ENCODE measurements at places on chromosomes 13 and 19.

DNA sequence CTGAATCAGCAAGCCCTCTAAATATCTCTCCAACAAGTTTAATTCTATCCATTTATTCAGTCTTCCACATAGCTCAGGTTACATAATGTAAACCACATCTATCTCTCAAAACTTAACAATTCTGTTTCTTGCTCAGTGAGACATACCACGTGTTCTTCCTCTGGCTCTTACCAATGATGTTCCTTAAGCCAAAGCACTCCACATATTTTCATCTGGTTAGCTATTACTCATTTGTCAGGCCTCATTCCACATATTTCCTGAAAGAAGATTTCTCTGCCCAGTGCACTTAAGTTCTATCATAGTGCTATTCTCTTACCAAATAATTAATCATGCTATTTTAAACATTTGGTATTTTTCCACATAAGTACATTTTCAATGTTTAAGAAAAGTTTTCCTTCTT lies 403.3 kb upstream of the ATXN8OS start:
- DNase-seq: no peak

- DNase-seq: no peak
Measured at GRCh38 chr13:83883061-83883523, 818 bp upstream of the SLITRK1 start.

DNA sequence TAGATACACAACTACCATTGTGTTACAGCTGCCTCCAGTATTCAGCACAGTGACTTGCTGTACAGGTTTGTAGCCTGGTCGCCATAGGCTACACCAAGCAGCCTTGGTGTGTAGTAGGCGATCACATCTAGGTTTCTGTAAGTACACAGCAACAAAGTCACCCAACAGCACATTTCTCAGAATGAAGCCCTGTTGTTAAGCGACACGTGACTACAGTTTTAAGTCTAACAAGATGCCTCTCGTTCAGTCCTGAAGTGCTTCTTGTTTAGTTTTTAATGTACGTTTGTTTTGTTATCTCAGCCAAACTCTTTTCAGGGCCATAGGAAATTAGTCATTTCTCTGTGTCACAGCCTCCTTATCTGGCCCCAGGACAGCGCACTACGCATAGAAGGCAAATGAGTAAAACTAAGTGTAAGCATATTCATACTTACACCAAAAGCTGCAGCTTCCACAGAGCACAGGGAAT lies 50.0 kb upstream of the GPR183 start:
- no peak for DNase-seq

DNA sequence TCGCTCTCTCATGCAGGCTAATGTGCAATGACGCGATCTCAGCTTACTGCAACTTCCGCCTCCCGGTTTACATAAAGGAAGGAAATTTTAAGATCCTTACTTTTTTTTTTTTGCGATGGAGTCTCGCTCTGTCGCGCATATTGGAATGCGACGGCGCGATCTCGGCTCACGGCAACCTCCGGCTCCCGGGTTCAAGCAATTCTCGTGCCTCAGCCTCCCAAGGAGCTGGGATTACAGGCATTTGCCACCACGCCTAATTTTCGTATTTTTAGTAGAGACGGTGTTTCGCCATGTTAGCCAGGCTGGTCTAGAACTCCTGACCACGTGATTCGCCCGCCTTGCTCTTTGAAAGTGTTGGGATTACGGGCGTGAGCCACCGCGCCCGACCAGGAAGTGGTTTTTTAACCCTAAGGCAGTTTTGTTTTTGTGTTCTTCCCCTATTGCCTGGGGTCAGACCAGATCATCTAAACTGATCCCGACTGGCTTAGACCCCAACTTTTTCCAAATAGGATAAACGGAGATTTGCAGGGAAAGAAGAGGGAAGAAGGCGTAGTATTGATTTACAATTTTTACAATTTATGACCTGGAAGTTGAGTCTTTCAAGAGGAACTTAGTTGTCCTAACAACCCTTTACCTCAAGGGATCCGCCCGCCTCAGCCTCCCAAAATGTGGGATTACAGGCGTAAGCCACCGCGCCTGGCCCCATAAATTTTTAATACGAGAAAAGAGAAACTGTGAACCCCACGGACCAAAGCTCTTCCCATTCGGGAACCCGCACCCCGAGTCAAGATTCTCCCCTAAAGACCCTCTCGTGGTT lies 142.0 kb downstream of the ZNF737 start:
- no peak for DNase-seq

DNA sequence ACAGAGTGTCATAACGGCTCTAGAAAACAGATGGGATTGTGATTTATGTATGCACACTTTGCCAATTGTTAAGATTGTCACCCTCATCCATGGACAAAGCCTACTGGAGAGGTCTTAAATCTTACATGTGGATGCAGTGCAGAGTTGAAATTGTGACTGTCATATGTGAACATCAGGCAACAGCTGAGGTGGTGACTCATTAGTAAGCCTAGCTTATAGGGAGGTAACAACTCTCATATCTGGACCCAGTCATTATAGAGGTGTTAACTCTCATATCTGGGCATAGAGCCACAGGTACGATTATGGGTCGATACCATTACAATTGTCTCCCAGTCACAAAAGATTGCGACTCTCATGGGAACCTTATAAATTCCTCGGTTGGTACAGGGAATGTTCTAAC lies 29.8 kb upstream of the ZNF254 start:
- DNase-seq: no peak

- DNase-seq: no peak
Measured at GRCh38 chr13:44120043-44120442, 240.3 kb downstream of the LACC1 start.

DNA sequence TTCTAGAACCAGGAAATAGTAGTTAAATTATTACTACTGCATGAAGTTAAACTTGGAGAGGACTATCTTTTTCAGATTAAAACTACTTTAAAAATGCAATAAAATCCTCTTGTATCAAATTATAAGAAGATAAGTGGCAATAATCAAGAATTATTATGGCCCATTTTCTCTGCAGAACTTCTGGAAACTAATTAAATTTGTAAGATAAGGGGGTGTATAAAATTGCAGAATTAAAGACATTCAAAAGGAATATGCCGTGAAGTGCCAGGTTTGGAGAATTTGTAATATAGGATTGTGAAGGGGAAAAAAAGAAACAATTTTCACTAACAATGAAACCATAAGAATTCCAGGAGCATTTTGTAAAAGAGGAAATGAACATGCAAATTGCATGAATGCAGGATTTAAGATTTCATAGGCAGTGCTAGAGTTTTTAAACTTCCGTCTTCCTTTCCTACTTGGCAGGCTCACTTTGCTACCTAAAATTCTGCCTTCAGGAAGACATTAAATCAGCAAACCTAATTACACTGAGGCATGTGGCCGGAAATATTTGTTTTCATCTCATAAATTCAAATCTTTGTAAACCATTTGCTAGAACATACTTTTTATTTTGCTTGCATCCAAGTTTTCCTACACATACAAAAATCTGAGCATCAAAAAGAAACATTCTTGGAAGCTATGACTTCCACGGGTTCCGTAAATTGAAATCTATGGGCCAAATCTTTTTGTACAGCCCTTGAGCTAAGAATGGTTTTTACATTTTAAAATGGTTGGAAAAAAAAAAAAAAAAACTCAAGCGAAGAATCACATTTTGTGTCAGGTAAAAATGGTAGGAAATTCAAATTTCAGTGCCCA lies 166.9 kb downstream of the DCLK1 start:
- no peak for DNase-seq

DNA sequence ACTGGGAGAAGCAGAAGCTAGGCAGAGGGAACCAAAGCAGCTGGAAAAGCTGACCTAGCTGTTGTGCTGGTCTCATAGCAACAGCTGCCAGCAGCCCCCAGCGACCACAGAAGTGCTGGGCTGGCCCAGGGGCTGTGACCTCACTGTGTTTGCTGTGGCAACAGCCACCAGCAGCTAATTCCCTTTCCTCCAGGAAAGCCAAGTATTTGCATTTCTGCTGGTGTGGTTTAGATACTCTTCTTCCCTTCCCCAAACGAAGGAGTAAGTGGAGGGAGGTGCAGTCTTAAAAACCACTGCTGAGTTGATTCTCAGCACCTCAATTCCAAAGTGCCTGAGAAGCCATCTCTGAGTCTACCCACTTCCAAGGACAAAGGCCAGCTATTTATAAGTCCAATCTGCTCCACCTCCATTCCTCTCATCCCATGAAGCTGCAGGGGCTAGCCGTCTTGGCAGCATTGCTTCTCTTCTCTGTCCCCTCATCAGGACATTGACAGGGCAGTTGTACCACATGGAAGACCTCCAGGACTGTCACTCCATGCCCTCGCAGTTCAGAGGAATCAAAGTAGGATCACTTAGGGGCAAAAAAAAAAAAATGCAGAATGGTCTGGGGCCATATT lies 11.5 kb upstream of the CCDC97 start:
- no peak for DNase-seq

DNA sequence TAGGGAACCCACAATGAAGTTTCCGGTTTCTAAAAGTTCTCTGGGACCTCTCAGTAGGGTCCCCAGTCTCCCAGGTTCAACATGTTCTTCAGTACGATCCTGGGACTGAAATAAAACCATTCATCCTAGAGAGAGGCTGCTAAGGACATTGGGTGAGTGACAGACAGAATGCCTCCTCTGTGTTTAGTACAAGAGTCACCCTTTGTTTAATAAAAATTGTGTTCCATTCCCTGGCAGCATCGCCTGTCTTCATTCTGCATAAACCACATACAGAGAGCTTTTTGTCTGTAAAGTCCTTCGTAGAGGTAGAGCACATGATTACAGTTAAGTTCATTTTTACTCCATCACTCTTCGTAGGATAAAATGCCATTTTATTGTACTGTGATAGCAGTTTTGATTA lies 95.3 kb upstream of the GPR12 start:
- no peak for DNase-seq

- no peak for DNase-seq
Measured at GRCh38 chr19:18675779-18676178, 7.7 kb upstream of the CRTC1 start.

- no peak for DNase-seq
Measured at GRCh38 chr13:59356607-59357006, 807.1 kb downstream of the DIAPH3 start.

DNA sequence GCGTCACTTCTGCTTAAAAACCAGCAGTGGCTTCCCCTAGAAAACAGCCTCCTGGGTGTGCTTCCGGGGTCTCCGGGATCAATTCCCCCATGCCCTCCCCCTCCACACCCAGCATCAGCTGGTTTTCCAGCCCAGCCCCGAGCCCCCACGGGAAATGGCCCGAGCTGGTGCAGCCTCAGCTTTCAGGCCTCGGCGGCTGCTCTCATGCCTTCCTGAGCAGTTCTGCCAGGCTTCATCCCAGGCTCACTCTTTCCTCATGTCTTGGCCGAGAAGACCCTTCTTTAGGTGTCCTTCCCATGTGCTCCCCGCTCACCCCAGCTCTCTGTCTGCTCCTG lies 103.1 kb upstream of the RNF113B start:
- no peak for DNase-seq

DNA sequence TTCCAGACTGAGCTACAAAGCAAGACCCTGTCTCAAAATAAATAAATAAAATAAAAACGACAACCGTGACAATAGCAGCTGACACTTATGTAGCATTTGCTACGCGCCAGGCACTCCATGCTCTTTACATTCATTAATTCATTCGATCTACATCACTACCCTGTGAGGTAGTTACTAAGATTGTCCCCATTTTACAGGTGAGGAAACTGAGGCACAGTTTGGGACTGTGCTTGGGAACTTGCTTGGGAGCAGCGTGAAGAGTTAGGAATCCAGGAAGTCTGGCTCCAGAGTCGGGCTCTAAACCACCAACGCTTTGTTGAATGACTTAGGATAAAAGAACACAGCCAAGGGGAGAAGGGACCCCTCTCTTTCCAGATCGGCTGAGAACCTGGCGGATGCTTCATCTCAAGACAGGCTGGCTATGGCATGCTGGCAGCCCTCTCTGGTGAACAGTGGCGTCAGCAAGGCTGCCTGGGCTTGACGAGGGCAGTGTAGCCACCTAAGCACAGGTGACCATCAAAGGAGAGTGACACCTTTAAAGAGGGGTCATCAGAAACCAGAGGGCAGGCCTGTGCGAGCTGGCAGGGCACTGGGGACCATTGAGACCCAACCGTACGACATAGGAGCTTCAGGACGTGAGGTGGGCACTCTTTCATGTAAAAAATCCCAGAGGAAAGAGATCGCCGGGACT lies 591 bp downstream of the DOHH start:
- no peak for DNase-seq

GRCh38 chr19:15161028-15161984 lies 39.5 kb downstream of the NOTCH3 start:
- no peak for DNase-seq

- no peak for DNase-seq
Measured at GRCh38 chr13:30241532-30241931, 65.8 kb downstream of the KATNAL1 start.

GRCh38 chr19:46002678-46003275 lies 7.5 kb downstream of the CCDC61 start:
- DNase-seq: no peak

- no peak for DNase-seq
Measured at GRCh38 chr13:111267784-111268183, 52.7 kb upstream of the TEX29 start.

DNA sequence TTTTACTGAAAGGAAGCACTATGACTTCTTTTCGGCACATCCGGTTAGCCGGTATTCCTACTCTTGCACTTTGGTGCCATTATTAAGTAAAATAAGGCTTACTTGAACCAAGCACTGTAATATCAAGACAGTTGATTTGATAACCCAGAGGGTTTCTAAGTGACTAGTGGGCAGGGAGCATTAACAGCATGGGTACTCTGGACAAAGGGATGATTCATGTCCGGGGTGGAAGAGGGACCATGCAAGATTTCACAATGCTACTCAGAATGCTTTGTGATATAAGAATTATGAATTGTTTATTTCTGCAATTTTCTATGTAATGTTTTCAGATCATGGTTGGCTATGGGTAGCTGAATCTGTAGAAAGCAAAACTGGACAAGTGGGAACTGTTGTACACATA lies 282.1 kb downstream of the TDRD3 start:
- no peak for DNase-seq

DNA sequence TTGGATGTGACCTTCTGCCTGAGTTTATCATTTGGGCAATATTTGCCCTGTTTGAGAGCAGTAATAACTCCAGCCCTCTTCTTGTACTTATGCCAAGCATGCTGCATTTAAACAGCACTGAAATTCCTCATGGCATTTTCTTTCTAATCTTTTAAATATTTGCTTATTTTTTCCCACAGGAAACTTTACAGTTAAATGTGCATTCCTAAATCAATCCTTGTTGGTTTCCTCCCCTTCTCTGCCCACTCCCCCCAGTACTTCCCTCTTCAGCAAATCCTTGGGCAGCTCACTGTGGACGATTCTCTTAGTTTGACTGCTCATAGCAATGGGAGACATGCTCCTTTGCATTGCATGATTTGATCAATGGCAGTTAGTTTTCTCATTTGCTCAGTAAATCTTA lies 68.7 kb downstream of the RAP2A start:
- no peak for DNase-seq

GRCh38 chr13:113125506-113126264 lies 3.1 kb downstream of the F10 start:
- DNase-seq: no peak

DNA sequence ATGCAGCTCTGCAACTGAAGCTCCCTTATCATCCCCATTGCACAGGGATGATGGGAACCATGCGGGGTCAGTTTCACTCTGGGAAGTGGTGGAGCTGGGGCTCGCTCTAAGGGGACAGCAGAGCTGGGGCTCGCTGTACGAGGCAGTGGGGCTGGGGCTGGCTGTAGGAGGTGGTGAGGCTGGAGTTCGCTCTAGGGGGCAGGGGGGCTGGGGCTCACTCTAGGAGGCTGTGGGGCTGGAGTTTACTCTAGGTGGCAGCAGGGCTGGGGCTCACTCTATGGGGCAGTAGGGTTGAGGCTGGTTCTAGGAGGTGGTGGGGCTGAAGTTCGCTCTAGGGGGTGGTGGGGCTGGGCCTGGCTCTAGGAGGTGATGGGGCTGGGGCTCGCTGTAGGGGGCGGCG lies 99.1 kb downstream of the UQCRFS1 start:
- no peak for DNase-seq

Data from NCI-H1436 treated with DMSO at 0.1 percent for 48 hours (cell line).